ENCODE measurements at places on chromosomes 11 and 22. TPM values are rescaled to one million over a fixed set of nuclear protein-coding genes. Genes with fewer than 3 reads are reported as not detected.

Gene OR2AG2
- polyA plus RNA-seq: 0.01 TPM

Gene SERPING1
- 121 TPM for polyA plus RNA-seq

Gene STIM1
- polyA plus RNA-seq: 13.2 TPM

Gene CCDC15
- polyA plus RNA-seq: 0.27 TPM

Gene HBE1
- polyA plus RNA-seq: not detected

Gene RIMBP3B
- not detected for polyA plus RNA-seq

Gene SEC14L2
- polyA plus RNA-seq: 0.30 TPM

Gene MOGAT2
- polyA plus RNA-seq: not detected

Gene EFCAB6
- polyA plus RNA-seq: 0.65 TPM

Gene CCND1
- 27.9 TPM for polyA plus RNA-seq

Gene PRR33
- 4.6 TPM for polyA plus RNA-seq

Gene MMP27
- polyA plus RNA-seq: not detected

Gene THY1
- polyA plus RNA-seq: 0.80 TPM

Gene ANO1
- polyA plus RNA-seq: 6.1 TPM

Gene PARVG
- polyA plus RNA-seq: 3.0 TPM

Gene KLHL35
- polyA plus RNA-seq: 0.76 TPM

Gene GAL3ST3
- 0.08 TPM for polyA plus RNA-seq

Gene MS4A4A
- polyA plus RNA-seq: 4.3 TPM

Gene TMEM191C
- 0.35 TPM for polyA plus RNA-seq

Gene NAGA
- 5.2 TPM for polyA plus RNA-seq

Gene OR51B4
- polyA plus RNA-seq: not detected

Gene KRTAP5-6
- polyA plus RNA-seq: not detected

Gene C11orf21
- polyA plus RNA-seq: 34.6 TPM

Gene MYBPC3
- 425 TPM for polyA plus RNA-seq

Gene RPLP2
- polyA plus RNA-seq: 1,652 TPM

Gene PICALM
- 36.1 TPM for polyA plus RNA-seq

Gene PRR5
- 2.2 TPM for polyA plus RNA-seq

Gene ANGPTL5
- polyA plus RNA-seq: 0.76 TPM

Gene MS4A3
- 0.11 TPM for polyA plus RNA-seq

Gene SCGB1D2
- polyA plus RNA-seq: 3.1 TPM

Gene TTC9C
- polyA plus RNA-seq: 13.9 TPM

Data from heart left ventricle (tissue), 16 donors.